ENCODE measurements at places on chromosomes 7 and 10. TPM values are rescaled to one million over a fixed set of nuclear protein-coding genes. Genes with fewer than 3 reads are reported as not detected.
A peak's percentile ranks its signal among the peaks of the same experiment; 100 is the strongest.

GRCh38 chr7:37208528-37208927 is 240.1 kb downstream of the ELMO1 start:
- H3K27me3 ChIP-seq, result no peaks in the 10 kb centered on the region
- peaks cover 19% of the 10 kb centered on the region for H3K4me1 ChIP-seq
- peak; percentile 26 for DNase-seq
- H3K4me3 ChIP-seq, result no peak overlapping the region
- peaks cover 19% of the 10 kb centered on the region for H3K36me3 ChIP-seq
- no peak overlapping the region for H3K27ac ChIP-seq

DNA sequence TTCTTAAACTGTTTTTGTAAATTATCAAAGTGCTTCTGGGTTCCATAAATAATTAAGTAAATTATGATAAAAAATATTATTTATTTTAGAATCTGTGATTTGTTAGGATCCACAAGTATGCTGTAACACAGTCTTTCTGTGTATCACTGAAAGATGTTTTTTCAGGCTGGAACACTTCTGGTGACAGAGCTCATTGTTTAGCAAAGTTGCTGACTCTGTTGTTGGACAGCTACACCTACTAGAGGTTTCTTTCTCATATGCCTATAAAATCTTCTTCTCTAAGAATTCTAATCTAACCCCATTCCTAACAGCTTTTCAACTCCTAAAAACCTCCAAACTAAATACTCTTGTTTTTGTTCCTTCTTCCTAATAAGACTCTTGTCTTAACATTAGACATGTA is 176.8 kb downstream of the THSD7A start:
- H3K4me3 ChIP-seq, result no peak overlapping the region
- no peaks in the 10 kb centered on the region for H3K4me1 ChIP-seq
- H3K36me3 ChIP-seq, result no peaks in the 10 kb centered on the region
- DNase-seq, result no peak
- no peaks in the 10 kb centered on the region for H3K27me3 ChIP-seq
- H3K27ac ChIP-seq, result no peak overlapping the region

DNA sequence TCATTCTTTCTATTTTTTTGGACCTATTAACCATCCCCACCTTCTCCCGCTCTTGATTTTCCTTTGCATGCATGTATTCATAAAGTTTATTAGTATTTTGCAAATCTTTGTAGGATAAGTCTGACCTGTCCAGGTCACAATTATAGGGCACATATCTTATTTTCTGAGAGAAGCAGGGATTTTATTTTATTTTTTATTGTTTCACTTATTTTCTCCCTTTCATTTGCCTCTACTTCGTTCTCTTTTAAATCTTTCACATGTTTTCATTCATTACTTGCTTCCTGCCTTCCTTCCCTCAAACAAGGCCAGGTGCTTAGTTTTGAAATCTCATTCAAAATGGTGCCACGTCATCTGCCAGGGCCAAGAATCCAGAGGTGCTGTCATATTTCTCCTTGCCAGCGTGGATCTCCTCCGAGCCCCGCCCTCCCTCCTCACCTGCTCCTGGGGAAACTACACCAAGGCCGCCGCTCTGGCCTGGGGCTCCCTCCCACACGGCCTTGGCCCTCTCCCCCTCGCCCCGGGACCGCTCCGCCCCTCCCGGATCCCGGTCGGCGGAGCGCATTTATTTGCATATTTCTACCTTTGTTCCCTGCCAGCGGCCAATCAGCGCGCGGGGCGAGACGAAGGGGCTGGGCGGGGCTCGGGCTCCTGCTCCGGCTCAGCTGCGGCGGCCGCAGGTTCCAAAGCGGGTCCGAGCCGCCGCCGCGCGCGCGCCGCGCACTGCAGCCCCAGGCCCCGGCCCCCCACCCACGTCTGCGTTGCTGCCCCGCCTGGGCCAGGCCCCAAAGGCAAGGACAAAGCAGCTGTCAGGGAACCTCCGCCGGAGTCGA is at the start of gene TSPAN13:
TSPAN13 (plus strand) TSS at position 654 of the 830 bp plus-strand sequence. CDS start 213 bp downstream, outside the sequence.
- H3K27me3 ChIP-seq, result peaks cover 6% of the 10 kb centered on the region
- no peak within 1 kb of the TSS for H3K27ac ChIP-seq
- no peak for DNase-seq

Gene HTR7
- polyA plus RNA-seq, result not detected

Gene PANK1
- 2.5 TPM for polyA plus RNA-seq
